ENCODE measurements at places on chromosomes 13 and 19. TPM values are rescaled to one million over a fixed set of nuclear protein-coding genes. Genes with fewer than 3 reads are reported as not detected.

- DNase-seq, result no peak
Observed at GRCh38 chr19:19348266-19348665, 27.6 kb downstream of the MAU2 start.

RAB3A gene
- polyA plus RNA-seq, result 6.1 TPM

DNA sequence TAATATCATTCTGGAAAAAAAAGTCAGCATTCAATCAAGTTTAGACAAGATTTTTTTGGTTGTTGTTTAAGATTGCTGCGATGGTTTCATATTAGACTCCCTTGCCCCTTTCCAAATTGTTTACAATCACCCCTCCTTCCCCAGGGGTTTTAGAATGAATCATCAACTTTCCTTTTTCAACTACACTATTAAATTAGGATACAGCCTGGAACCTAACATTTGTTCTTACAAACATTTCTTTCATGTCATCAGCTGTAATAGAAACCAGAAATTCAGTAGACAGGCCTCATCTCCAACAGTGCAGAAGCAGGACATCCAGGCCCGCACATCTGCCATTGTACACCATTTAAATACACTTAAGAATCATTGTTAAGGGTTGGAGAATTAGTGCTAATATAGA lies 44.4 kb upstream of the WDFY2 start:
- no peak for DNase-seq

GRCh38 chr19:17806945-17807344 lies 12.0 kb downstream of the B3GNT3 start:
- no peak for DNase-seq

WIZ gene
- polyA plus RNA-seq, result 5.8 TPM

TNFSF11 gene
- polyA plus RNA-seq, result not detected

HSPB6 gene
- 31.7 TPM for polyA plus RNA-seq

- no peak for DNase-seq
Observed at GRCh38 chr13:43934273-43934672, 54.6 kb downstream of the LACC1 start.

DNA sequence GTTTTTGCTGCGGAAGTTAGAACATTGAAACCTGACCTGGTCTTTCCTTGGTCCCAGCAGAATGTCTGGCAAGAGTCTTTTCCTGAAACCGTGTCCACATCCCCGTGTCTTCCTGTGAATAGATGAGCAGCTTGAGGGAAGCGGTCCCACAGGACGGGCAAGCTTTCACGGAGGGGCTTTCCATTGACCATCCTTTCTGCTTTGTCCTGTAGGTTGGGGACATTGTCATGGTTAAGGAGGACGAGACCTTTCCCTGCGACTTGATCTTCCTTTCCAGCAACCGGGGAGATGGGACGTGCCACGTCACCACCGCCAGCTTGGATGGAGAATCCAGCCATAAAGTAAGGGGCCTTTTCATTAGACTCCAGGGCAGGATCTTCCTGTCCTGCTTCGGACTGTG lies 126.0 kb downstream of the ATP11A start:
- no peak for DNase-seq

GRCh38 chr13:38981096-38981495 lies 9.5 kb downstream of the STOML3 start:
- DNase-seq, result no peak

DNA sequence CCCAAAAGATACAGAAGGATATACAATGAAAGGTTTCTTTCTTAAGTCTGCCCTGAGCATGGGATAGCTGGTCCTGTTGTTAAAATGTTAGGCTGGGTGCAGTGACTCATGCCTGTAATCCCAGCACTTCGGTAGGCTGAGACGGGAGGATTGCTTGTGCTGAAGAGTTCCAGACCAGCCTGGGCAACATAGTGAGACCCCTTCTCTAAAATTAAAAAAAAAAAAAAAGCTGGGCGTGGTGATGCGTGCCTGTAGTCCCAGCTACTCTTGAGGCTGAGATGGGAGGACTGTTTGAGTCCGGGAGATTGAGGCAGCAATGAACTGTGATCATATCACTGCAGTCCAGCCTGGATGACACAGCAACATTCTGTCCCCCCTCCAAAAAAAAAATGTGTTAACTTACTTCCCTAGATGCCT lies 52.5 kb upstream of the SHKBP1 start:
- no peak for DNase-seq

CYP2F1 gene
- polyA plus RNA-seq, result not detected

- DNase-seq, result no peak
Observed at GRCh38 chr19:34364830-34365462, at the start of gene GPI. GPI (plus strand) TSS chr19:34365196; CDS start chr19:34365267, 71 bp downstream.

DNA sequence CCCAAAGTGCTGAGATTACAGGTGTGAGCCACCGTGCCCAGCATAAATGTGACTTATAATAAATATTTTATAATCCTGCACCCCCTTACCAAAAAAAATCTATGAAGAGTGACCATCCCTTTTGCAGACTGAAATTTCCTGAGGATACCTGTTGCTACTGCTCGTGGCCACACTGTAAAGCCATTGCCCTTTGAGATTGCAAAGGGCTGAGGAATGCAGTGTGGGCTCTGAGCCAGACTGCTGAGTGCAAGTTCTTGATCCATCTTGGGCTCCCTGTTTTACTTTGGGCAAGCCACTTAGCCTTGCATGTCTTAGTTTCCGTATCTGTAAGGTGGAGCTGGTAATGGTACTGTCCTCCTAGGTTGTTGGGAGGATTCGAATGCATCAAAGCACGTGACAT lies 23.4 kb downstream of the SIPA1L3 start:
- DNase-seq, result no peak

DNA sequence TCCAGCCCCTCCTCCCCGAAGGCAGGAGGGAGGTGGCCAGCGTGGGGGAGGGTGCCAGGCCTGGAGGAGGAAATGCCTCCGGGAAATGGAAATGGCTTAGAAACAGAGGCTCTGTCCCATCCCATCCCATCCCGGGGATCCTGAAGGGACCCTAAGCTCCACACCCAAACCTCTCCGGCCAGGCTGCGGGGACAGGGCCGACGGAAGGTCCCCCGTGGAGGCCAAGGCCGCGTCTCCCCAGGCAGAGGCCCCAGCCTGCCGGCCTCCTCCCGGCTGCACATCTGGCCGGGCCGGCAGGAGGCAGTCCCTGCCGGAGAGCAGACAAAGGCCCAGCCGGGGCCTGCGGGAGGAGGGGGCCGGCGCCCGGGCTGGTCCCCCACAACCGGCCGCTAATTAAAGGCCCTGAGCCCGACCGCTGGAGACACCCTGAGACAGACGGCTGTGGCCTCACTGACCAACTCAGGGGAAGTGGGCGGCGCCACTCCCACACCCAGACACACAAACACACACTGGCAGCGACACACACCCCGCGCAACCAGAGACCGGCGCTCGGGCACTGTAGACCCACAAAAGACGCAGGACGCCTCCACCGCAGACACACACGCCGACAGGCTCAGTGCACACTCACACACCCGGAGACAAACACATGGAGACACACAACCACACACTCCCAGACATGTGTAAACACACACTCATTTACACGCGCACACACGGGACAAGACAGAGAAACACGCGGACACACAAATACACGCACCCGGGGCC lies 1.1 kb downstream of the ADAMTS10 start:
- DNase-seq, result no peak

- DNase-seq, result no peak
Observed at GRCh38 chr19:1166872-1167573, 7.0 kb downstream of the SBNO2 start.

DNA sequence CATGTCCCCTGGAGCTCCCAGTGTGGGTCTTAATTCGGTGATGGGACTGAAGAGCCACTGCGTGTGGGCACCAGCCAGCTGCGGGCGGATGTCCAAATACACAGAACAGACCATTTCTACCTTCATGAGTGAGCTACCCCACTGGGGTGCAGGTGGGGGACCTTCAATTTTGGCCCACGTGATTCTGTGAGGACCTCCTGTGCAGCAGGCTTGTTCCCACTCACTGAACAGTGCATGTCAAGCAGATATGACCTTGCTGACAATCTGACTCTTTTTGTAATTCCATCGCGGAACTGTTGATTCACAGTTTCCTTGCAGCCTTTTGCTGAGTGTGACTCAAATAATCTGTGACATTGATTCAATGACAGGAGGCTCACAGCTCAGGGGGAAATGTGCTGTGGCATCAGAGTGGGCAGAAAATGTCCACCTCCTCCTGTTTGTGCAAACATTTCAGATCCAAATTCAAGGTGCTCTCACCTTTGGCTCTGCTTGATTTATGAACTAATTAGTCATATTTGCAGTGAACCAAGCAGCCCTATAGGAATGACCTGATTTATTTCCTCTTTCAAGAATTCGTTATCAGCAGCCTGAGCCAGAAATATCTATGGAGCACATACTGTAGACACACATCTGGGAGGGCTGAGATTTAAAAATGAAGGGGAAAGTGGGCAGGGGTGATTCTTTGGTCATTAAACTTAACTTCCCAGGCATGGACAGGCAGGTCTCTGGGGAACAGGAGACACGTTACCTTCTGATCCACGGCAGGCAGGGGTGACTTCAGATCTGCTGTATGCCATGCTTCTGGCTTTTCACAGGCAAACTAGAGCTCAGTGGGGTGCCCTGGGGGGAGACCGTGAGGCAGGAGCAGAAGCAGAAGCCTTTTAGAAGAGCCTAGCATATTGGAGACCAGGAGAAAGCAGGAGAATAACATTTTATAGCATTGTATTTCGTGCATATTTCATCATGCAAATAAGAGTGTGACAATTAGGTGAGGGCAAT lies 170.0 kb upstream of the KL start:
- DNase-seq, result no peak

PRTN3 gene
- polyA plus RNA-seq, result not detected

PDCD5 gene
- 124 TPM for polyA plus RNA-seq

ZNF575 gene
- polyA plus RNA-seq, result 0.16 TPM

DNA sequence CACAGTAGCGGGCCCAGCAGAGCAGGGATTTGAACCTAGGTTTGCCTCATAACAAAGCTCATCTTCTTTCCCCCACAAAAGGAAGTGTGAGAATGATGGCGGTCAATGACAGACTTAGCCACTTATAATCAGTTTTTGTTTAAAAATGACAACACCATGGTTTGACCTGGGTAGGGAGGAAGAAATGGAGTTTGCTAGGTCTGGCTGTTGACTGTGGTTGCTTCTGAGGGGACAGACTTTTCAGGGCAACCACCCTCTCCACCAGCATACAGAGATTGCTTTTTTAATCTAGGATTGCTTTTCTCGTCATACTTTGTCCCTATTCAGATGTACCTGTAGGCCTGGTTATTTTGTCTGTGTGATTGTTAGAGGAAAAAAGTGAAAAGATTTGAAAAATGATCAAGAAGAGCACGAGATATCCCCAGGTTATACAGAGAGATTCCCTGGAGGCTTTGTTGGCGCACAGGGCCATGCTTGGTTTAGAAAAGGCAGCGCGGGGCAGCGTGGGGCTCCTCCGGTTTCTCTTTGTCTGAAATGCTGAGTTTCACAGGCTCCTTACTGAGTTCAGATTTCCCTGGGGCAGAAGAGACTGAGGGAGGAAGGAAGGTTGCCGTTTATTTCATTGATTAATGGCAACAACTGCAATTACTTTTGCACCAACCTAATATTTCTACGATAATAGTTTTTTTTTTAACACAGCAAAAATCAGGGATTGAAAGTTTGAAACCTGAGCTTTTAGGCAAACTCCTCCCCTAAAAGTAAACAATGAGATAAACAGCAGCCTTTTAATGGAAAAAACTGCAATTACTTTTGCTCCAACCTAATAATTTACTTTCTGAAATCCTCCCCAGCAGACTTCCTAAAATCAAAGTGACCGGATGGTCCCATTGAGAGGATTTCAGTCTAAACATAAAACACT lies 97.0 kb upstream of the RNF113B start:
- no peak for DNase-seq

GRCh38 chr13:36028359-36029025 lies 102.7 kb downstream of the DCLK1 start:
- DNase-seq, result no peak

DNA sequence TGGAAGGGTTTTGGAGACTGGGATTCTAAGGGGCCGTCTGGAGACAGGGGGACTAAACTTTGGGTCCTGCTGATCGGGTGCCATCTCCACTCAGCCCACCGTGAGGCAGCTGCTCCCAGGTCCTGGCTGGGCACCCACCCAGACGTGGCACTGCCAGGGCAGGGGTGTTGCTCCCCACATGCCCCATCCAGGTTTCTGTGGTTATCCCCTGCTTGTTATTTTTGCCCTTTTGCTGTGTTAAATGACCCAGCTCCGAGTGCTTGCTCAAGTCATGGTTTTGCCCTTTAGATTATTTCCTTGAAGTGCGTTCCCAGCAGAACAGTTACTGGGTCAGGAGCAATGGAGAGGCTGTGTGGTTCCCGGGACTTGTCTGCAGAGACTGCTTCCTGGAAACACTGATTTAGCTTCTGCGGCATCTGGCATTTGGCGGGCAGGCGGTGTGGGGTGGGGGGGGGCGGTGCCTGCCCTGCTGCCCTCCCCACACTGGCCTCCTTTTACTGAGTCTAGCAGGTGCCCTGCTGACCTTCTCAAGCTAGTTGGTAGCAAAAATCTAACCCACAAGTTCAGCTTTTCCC lies 1.9 kb downstream of the RAB11B start:
- no peak for DNase-seq

NKG7 gene
- polyA plus RNA-seq, result not detected

DNA sequence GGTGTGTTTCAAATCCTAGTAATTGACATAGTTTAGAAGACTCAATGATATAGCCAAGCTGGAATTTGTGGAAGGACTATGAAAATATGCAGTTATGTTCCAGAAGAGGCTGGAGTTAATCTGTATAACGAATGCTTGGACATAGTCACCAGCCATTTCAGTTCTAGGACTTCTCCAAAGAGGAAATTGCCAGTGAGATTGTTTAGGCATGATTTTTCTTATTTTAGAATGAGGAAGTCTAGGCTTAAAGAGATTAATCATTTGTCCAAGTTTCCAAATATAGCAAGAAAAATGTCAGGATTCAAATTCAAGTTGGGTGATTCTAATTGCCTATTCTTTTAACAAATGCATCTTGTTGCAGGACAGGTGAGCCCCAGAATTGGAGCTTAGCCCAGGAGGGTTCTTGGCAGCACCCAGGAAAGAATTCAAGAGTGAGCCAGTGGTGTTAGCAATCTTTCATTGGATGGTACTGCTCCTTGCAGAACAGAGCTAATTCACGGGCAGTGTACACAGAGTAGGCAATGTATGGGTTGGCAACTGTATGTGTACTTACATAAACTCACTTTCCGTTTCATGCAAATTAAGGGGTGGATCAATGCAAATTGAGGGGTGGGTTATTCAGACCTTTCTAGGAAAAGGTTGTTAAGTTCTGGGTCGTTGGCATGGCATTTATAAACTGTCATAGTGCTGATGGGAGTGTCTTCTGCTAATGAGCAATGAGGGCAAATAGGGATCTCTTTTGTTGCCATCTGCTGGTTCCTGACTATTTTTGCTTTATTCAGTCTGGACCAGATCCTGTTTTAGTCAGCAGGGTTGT lies 763.1 kb upstream of the SLITRK1 start:
- DNase-seq, result peak; percentile 26

- no peak for DNase-seq
Observed at GRCh38 chr13:59301174-59301567, 862.6 kb downstream of the DIAPH3 start.

KLK6 gene
- not detected for polyA plus RNA-seq

- DNase-seq, result no peak
Observed at GRCh38 chr19:23974941-23975340, 60.3 kb downstream of the ZNF726 start.
